ENCODE measurements at places on chromosomes 2 and 18.

- DNase-seq: no peak
Measured at GRCh38 chr2:15985531-15985930, 45.2 kb downstream of the MYCN start.

GRCh38 chr2:27086724-27087593, at the start of gene KHK:
Gene KHK (plus strand): TSS chr2:27086772. CDS start chr2:27087260, 488 bp downstream.
- peak; percentile 43 for DNase-seq

- no peak for DNase-seq
Measured at GRCh38 chr18:57431002-57431382, 4.2 kb upstream of the ONECUT2 start.

GRCh38 chr2:236577481-236578410, 8.1 kb downstream of the ACKR3 start:
- DNase-seq: no peak

DNA sequence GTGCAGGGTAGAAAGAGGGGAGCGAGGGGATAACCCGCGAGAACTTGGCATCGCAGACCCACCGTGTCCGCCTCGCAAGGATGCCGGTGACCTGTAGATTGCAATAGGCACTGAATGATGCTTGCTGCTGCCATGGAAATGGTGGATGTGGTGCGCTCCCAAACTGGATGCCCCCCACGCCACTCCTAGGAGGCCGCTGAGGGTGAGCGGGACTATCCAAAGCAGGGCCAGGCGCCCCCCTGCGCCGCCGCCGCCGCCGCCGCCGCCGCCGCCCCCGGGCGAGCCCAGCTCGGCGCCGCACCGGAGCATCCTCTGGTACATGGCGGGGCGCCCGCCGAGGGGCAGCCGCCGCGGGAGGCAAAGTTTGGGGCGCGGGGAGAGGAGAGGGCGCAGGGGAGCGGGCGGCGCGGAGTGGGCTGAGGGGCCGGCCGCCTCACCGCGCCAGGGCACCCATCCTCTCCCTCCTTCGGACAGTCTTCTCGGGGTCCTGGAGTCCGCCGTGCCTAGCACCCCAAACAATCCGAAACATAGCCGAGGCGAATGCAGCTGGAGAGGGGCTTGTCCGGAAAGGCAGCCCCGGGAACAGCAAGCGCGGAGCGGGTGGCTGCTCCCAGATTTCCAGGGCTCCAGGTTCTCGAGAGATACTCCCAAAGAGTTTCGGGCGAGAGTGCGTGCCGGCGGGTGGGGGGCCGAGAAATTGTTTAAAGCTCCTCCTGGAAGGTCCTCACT, 685.1 kb downstream of the NRXN1 start:
- DNase-seq: no peak

DNA sequence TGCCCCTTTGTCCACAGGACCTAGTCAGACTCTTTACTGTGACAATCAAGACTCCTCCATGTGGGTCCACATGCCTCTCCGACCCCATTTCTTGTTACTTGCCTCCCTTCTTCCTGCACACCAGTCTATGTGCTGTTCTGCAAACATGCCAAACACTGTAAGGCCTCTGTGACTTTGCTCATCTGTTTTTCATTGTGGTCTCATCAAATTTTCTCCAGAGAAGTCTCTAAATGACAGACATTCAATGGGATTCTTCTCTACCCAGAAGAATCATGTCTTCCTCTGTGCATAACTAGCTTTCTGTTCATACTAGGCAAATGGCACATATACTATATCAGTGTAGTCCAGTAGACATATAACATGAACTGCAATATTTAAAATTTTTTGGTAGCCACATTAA, 43.0 kb upstream of the KCNE4 start:
- DNase-seq: peak; percentile 77
